Stimulated activated CD4-positive, alpha-beta T cell treated with anti-CD3 and anti-CD28 coated beads, Interleukin-4, amount 100 ng/mL, for 4 hours (primary cell): ENCODE measurements at places on chromosomes 7 and 10.

GRCh38 chr10:22573820-22574569, 140.4 kb downstream of the PIP4K2A start:
- no peak for DNase-seq

- no peak for DNase-seq
Observed at GRCh38 chr7:28979776-28980175, 21.6 kb upstream of the TRIL start.

DNA sequence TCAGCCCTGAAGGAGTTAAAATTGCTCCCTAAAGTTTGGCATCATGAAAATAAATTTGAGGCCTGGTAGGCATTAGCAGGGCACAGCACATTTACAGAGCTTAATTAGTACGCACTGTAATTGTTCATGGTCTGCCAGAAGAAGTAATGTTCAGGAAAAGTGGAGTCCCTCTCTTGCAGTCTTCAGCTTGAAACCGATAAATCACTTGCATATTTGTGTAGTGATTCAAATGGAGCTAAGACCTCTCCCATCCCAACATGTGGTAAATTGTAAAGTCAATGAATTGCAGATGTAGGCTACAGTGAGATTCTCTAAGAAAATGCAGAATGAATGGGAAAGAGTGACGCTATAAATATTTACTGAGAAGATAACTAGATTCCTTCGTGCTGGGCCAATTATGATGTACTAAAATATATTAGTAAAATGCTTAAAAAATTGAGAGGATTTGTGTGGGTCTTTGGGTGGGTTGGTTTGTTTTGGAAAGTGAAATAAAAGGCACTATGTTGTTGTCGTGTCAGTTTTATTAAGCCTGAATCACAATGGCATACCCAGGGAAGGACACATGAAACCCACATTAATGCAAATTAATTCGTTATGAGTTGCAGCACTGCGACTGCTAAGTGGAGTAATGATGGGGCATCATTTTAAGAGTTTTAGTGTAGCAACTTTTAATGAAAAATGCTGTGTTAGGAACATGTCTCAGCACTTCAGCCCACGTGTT, 8.4 kb downstream of the TCF7L2 start:
- DNase-seq, result no peak

GRCh38 chr7:1289666-1290025, 57.0 kb downstream of the UNCX start:
- no peak for DNase-seq

DNA sequence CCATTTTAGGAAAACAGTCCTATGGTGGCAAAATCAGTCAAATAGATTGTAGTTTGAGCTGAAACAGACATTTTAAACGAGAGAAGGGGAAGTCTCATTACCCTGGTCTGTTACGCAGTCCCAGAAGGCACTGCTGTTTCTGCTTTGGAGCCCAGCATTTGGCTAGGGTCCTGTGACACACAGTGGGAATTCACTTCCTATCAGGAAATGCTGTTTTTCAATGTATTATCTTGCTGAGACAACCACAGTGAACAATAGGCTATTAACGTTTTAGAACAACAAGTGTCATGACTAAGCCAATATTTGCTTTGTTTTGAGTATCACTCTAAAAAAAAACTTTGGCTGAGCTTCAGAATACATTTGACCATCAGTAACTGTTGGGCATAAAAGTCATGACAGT, 74.1 kb downstream of the ADD3 start:
- DNase-seq, result no peak

DNA sequence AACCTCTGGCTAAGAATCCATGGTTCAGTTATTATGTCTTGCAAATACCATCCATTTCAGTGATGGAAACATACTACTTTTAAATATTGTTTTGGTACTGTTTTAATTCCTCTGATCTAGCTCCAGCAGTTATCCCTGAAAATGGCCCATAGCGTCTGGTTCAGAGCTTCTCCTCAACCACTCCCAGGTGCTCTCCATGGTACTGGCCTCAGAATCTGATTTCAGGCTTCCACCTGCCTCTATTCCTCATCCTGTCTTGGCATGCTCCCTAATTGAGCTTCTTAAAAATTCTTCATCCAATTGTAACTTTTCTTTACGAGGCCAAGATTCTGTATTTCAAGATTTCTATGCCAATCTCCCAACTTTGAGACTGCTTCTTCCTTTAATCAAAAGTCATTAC, 236.3 kb downstream of the HTR7 start:
- no peak for DNase-seq

GRCh38 chr7:118110178-118110925, 73.6 kb upstream of the LSM8 start:
- no peak for DNase-seq

DNA sequence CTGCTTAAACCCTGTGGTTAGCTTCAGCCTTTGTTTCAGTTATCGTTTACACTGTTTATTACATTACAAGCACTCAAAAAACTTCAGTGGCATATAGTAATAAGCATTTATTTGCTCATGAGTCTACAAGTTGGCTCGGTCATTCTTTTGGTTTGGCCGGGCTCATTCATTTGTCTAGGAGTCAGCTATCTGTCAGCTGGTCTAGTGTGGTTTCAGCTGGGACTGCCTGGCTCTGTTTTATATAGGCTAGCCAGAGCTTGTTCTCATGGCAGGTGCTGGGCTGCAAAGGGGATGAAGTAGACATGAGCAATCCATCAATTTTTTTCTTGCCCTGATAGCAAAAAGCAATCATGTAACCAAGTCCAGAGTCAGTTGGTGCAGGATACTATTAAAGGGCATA, 103.6 kb downstream of the MKLN1 start:
- no peak for DNase-seq
